Stimulated activated CD8-positive, alpha-beta memory T cell treated with anti-CD3 and anti-CD28 coated beads, Interleukin-7, amount 100 ng/mL, for 4 hours (primary cell): ENCODE measurements at places on chromosomes 4 and X.
A peak's percentile ranks its signal among the peaks of the same experiment; 100 is the strongest.

DNA sequence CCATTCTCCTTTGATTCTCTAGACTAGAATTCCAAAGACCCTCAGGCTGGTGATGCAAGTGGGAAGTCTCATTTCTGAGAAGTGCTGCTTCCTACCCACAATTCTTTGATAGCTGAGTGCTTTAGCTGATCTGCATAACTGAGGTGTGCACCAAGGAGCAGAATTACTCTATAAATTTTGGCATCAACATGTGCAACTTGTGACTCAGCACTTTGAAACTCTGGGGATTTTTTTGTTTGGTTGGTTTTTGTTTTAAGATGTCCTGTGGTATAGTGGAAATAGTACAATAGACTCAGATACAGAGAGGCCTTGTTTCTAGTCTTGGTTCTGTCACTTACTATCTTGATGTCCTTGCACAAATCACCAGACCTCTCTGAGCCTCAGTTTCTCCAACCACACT, 148.4 kb downstream of the AR start:
- DNase-seq, result no peak

GRCh38 chrX:153821066-153821465, 9.3 kb downstream of the PDZD4 start:
- DNase-seq, result no peak

- DNase-seq, result no peak
Measured at GRCh38 chr4:94548571-94548970, 96.8 kb downstream of the PDLIM5 start.

DNA sequence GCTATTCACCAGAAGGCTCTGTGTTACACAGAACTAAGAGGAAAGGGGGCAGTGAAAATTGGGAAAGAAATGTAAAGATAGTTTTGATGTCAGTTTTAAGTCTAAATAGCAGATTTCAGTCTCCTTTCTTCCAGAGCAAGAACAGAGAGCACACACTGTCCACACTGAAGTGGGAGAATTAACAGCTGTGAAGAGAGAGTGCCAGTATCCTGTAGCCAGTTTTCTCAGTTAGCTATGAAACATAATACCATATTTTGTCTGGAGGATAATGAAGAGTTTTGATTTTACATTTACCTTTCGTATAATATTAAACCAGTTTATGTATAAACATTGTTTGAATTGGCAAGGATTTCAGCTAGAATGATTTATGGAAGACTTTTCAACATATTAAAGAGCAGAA, 35.1 kb downstream of the FBXO8 start:
- no peak for DNase-seq

GRCh38 chrX:119694601-119695534, 1.9 kb upstream of the SEPTIN6 start:
- DNase-seq, result no peak

GRCh38 chr4:7631288-7632014, 196.7 kb upstream of the PSAPL1 start:
- DNase-seq, result no peak

GRCh38 chr4:4869731-4870571, 10.5 kb downstream of the MSX1 start:
- no peak for DNase-seq

DNA sequence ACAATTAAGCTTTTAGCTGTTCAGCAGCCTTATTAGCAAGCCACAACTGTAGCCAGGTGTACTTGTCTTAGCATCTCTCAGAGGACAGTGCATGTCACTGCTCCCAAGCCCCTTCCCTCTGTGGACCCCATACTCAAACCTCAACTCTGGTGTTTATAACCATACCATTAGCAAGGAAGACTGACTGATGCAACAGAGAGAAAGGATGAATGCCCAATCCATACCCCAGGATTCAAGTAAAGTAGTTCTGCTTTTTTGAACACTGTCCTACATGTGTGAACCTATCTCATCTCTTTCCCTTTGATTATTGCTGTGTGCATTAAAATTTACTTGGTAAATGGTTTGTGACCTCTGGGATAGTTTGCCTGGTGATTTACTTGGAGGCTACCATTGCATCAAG, 22.8 kb upstream of the CYBB start:
- no peak for DNase-seq

DNA sequence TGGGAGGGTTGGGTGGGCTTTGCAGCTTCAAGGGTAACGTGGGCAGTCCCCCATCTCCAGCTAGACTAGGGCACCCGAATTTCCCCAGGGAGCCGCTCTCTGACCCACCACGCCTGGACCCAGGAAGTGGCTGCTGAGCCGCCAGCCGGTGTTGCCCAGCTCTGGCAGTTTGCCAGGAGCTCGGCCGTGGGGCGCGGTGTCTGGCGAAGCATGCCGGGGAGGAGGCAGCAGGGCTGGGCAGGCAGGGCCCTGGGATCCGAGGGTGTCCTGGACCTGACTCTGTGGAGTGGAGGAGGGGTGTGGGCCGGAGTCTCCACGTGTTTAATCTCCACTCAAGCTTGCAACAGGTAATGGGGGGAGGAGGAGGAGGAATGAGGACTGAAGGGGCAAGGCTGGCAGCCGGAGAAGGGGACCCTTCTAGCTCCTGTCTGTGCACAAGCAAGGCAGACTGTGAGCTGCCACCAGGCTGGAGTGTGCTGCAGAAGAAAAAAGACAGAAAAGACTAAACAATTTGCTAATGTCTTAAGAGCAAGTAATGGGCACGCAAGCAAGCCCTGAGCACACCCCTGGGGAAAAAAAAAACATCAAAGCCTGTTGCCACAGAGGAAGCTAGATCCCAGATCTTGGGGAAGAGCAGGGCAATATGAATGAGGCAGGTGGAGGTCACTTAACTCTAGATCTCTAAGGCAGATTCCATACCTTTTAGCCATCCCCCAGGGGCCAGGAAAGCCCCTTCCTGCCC, 2.4 kb downstream of the LONRF3 start:
- peak; percentile 6 for DNase-seq

GRCh38 chr4:54139332-54139731, 39.4 kb downstream of the GSX2 start:
- no peak for DNase-seq
